Activated T-cell treated with anti-CD3 and anti-CD28 coated beads, Interleukin-2, amount 50 U/mL, for 1 hour (primary cell): ENCODE measurements at places on chromosomes 6 and 20.

GRCh38 chr6:170209354-170210025 is 81.4 kb downstream of the DLL1 start:
- peak; percentile 7 for DNase-seq

GRCh38 chr6:154352898-154353585 is 3.6 kb downstream of the IPCEF1 start:
- no peak for DNase-seq

GRCh38 chr6:63649847-63650265 is 14.3 kb downstream of the PHF3 start:
- no peak for DNase-seq

GRCh38 chr20:20390393-20390792 is 22.5 kb downstream of the INSM1 start:
- no peak for DNase-seq

GRCh38 chr6:70112716-70113115 is 190.2 kb downstream of the COL9A1 start:
- no peak for DNase-seq

DNA sequence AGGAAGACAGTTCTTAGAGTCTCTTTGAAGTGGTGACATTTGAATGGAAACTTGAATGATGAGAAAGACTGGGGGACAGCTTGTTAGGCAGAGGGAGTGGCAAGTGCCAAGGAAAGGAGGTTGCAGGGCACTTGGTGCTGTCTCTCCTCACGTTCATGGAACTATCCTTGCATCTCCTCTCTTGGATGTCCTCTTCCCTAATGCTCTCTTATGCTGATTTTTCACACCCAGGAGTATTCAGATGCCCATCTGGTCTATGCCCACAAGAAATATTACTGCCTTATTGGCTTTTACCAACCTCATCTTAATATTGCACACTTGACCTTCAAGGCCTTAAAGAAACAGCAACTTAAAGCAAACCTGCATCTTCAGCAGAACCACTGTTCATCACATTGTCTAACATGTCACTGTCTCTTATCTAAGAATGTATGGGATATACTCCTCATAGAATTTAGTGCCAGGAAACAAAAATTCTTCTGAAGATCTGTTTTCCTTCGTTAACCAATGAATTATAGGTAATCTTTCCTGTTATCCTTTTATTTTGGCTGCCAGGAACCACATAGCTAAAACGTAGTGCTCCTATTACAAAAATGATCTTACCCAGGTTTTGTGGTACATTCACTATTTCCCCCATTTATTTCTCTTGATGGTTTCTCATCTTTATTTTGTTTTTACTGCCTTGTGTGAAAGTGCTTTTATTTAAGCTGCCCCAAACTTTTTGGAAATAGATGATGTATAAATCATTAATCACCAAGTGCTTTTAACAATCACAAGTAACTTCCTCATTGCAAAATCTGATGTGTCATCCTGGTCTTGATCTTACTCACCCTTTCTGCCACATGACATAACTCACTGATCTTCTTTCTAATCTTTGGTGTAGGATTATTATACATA is 12.8 kb downstream of the RGS17 start:
- no peak for DNase-seq

GRCh38 chr6:52149949-52150348 is 36.2 kb upstream of the IL17A start:
- no peak for DNase-seq
